ENCODE measurements at places on chromosomes 11 and 22. TPM values are rescaled to one million over a fixed set of nuclear protein-coding genes. Genes with fewer than 3 reads are reported as not detected.

The MYH9 gene
- 151 TPM for total RNA-seq

The OVOL1 gene
- 0.49 TPM for total RNA-seq

The FAM181B gene
- total RNA-seq, result 1.8 TPM

The MMP1 gene
- not detected for total RNA-seq

The PGM2L1 gene
- total RNA-seq, result 24.2 TPM

The FAM227A gene
- 23.3 TPM for total RNA-seq

The UBQLNL gene
- total RNA-seq, result 1.2 TPM

The GRK3 gene
- total RNA-seq, result 16.0 TPM

The FJX1 gene
- 29.5 TPM for total RNA-seq
